CD4-positive, alpha-beta T cell treated with Interleukin-17A for 1 hour (primary cell): ENCODE measurements at places on chromosomes 4 and X.

GRCh38 chr4:8013976-8014726, 74.5 kb upstream of the AFAP1 start:
- no peak for DNase-seq

DNA sequence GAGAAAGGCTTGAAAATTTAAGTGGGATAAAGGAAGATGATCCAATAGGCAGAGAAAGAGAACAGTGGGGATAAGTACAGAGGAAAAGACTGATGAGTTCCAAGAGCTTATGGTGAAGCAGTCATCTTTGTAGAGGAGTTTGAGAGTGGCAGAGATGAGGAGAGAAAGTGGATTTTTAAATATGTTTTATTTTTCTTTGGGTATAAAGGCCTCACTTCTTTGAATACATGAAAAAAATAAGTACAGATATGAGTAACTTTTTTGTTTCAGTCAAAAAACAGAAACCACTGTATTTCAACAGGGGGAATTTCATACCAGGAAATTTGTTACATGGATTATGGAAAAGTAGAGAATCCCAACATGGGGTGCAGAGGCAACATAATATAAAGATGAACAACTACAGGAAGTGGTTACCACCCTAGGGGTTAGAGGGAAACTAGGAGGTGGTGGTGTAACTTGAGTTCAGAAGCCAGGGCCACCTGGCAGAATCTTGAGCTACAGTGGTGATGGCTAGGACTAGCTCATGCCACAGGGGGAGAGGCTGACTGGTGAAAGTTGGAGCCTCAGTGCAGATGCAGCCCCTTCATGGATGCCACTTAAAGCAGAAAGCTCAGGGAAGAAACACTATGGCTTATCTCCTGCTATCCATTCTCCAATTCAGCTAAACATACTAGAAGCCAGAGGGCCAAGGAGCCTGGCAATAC, 3.4 kb upstream of the CYBB start:
- DNase-seq: no peak

- DNase-seq: no peak
Observed at GRCh38 chr4:171721937-171722336, 91.3 kb upstream of the GALNTL6 start.

DNA sequence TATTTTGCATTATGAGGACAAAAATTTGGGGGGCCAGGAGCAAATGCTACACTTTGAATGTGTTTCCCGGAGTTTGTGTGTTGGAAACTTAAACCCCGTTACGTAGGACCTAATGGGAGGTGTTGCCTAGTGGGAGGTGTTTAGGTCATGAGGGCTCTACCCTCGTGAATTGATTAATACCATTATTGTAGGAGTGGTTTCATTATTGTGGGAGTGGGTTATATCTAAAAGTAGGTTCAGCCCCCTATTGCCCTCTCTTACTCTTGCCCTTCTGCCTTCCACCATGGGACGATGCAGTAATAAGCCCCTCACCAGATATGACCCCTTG, 15.5 kb downstream of the UBA6 start:
- no peak for DNase-seq

GRCh38 chrX:105609530-105609929, 212.8 kb upstream of the NRK start:
- no peak for DNase-seq

- DNase-seq: no peak
Observed at GRCh38 chrX:17642891-17643290, 94.4 kb upstream of the SCML1 start.

- no peak for DNase-seq
Observed at GRCh38 chr4:21467551-21467950, 481.0 kb downstream of the KCNIP4 start.

DNA sequence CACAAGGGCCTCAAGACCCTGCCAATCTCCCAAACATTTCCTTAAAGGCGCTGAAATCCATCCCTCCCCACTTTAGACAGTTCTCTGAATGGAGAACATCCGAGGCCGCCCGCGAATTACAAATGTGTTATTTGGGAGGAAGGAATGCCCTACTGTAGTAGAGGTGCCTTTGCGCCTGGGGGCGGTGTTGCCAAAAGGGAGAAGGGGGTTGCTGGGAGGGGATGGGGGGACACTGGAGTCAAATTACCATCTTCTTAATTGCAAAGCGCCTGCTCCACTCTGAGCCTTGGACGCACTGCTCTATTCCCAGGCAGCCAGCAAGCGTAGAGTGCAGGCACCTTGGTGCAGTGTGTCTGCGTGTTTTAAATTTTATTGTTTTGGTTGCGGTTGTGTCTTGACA, 2.7 kb downstream of the TMEM255A start:
- DNase-seq: no peak

DNA sequence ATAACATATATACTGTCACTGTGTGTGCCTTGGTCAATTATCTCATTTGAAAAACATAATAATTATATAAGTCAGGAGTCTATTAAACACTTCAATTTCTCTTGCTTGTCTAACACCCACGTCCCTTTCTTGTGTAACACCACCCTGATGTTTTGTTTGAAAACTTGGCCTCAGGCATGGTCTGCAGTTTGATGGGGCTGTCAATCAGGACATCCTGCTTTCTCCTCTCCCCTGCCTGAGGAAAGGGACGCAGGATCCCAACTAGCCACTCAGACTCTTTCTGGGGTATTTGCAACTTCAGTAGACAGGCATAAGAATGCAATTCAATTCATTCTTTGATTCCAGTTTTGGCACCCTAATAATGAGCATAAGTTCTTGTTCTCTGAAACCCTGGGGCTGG, 48.8 kb downstream of the DKK2 start:
- DNase-seq: no peak

GRCh38 chr4:37951461-37952352, 8.5 kb upstream of the PTTG2 start:
- DNase-seq: no peak

DNA sequence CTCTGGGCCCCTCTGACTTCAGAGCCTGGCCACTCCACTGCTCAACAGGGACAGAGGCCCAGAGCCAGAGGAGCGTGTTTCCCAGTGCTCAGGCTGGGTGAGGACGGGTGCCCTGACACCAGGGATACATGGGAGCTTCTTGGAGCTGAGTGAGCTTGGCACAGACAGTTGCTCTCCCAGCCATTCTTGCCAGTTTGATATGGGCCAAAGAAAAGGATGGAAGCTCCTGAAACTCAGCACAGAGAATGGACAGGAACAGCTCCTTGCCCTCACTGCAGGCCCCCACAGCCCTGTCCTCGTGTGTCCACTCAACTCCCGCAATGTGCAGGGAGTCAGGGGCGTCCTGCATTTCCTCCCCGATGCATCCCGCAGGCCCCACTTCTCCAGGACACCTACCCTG, 38.8 kb downstream of the NSG1 start:
- DNase-seq: no peak
